Activated T-helper 1 cell treated with anti-CD3 and anti-CD28 coated beads, Interleukin-2, amount 50 U/mL, for 16 hours (primary cell): ENCODE measurements at places on chromosomes 2 and 18.

GRCh38 chr2:239806758-239807434 is 218.2 kb downstream of the NDUFA10 start:
- no peak for DNase-seq

GRCh38 chr2:86039963-86040655 is 65.6 kb downstream of the POLR1A start:
- DNase-seq = no peak

DNA sequence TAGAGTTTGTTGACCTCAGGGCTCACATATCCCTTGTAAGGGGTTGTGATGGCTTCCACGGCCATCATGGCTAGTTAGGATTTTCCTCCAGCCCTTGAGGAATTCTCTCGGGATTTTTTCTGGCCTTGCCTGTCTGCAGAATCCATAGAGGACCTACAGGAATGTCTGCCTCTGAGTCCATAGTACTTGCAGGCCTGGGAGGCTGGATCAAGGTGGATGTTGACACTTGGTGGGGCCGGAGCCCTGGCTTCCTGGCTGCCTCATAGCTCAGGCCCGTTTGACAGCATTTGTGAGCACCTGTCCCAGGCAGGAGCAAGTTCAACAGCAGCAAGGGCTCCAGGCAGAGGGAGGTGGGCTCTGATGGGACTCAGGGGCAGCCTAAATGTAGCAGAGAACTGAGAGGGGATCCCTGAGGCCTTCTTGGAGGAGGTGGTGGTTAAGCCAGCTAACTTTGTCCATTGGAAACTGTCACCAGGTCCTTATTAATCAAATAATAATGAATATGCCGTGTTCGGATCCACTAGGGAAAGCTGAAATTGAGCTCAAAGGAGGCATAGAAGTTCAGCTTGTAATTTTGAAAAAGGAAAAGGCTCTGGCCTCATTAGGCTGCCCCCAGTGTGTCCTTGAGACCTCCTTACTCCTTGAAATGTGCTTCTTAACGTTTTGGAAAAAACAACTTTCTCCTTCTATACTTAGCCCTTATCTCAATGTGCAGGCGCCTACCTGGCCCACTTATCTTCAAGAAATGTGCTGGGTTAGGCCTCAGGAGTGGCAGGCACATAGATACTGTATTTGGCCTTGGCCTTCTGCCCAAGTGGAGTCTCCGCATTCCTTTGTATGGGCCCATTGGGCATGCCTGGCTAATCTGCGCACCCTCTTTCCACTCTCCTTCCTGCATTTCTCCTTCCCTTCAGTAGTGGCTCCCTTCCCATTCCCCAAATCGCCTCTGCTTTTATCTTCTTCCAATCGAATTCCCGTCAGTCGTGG is 66.9 kb downstream of the HPCAL1 start:
- no peak for DNase-seq

GRCh38 chr2:37593694-37594093 is 77.7 kb downstream of the CDC42EP3 start:
- no peak for DNase-seq

DNA sequence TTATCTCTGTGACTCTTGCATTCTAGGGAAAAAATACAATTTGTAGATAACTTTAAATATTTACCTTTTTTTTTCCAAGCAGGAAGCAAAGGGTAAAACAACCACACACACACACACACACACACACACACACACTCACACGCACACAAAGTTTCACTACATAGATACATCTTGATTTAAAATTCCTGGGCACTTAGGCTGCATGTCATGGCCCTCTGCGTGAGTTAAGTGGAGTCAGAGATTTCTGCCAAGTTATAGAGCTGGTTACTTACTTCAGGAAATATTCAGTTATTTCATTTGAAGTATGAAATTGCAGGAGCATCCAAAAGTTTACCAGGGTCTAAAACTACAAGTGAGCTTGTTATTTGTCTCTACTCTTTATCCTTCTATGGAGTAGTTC is 612.0 kb downstream of the IRS1 start:
- no peak for DNase-seq

DNA sequence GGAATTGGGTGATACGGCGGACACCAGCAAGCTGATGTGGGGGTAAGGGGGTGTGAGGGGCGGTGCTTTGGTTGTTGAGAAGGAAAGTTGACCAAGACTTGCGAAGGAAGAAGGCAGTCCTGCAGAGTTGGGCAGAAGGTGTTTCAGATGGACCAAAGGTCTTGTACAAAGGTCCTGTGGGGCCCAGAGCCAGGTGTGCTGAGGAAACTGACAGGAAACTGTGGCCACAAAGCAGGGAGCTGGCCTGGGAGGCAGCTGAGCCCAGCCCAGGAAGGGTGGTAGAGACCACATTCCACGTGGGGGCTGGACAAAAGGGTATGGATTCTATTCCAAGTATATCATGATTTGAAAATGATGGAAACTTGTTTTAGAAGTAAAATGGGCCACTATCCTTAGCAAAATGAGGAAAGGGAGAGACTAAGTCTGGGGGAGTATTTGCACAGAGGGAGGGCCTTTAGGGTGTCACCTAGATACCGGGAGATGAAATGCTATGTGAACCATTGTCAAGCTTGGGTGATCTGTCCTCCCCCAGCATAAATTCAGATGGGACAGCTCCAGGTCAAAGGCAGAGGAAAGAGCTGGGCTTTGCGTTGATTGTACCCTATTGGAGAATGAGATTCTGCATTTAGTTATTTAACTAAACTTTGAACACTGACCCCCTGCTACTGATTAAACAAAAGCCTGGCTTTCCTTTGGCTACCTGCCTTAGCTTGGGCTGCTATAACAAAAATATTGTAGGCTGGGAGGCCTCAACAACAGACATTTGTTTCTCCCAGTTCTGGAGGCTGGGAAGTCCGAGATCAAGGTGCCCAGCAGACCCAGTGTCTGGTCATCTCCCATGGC is 4.3 kb upstream of the EDAR start:
- no peak for DNase-seq

- DNase-seq = no peak
Measured at GRCh38 chr18:69250305-69251151, 150.2 kb upstream of the DOK6 start.

- DNase-seq = no peak
Measured at GRCh38 chr2:136131484-136131960, 13.6 kb upstream of the CXCR4 start.

DNA sequence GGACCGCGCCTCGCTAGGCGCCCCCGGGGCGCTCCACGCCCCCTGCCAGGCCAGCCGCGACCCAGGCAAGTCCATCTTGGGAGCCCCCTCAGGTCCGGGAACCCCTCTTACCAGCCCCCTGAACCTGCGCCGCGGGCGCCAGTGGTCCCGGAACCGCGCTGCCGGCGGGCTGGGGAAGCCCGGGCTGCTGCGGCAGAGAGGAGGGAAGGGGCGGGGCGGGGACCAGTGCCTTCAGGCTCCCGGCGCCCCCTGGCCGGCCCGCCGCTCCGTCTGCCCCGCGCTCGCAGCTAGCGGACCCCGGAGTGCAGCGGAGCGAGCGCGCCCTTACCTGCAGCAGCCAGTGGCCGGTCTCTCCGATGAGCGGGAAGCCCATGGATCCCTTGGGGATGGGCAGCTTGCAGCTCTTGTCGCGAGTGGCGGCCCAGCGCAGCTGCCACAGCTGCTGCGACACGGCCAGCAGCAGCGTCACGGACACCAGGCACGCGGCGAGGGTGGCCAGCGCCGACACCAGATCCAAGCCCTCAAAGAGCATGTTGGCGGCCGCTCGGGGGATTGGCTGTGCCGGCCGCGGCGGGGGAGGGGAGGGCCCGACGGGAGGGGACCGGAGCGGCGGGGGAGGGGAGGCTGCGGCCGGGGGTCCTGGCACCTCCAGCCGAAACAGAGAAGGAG is at the start of gene CYP26B1:
Gene CYP26B1 (minus strand): TSS at position 560 of the 669 bp plus-strand sequence. CDS start 28 bp downstream, at position 532.
- no peak for DNase-seq

DNA sequence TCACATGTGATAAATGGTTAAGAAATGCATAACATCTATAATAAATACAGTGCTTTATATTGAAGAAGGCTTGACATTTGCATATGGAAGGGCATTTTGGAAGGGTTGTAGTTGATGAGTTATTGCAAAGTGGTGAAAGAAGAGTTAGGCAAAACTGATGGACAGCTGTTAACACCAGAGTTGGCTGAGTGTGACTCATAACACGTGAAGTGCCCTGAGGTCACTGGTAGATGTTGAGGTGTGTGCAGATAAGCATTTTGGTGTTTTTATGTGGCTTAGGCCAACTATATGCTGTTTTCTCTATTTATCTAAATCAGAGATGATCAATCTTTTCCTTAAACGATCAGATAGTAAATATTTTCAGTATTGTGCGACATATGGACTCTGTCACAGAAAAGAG is 154.3 kb upstream of the KCNH7 start:
- no peak for DNase-seq

DNA sequence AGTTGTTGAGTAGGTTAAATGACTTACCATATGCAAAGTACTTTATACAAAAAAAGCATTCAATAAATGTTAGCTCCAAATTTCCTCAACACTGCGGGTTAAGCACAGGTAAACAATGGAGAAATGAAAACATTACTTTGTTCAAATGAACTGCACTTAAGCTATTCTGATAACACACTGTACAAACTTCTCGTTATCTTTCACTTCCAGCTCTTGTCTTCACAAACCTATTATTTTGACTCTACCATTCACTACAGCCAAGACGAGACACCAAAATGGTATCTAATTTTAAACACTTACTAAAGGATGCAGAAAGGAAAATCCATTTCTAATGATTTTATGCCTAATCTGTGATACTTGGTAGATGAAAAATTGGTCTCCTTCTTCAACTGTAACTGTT is 43.8 kb downstream of the SLC40A1 start:
- DNase-seq = no peak

GRCh38 chr18:76741346-76741745 is 81.0 kb upstream of the ZNF236 start:
- no peak for DNase-seq

DNA sequence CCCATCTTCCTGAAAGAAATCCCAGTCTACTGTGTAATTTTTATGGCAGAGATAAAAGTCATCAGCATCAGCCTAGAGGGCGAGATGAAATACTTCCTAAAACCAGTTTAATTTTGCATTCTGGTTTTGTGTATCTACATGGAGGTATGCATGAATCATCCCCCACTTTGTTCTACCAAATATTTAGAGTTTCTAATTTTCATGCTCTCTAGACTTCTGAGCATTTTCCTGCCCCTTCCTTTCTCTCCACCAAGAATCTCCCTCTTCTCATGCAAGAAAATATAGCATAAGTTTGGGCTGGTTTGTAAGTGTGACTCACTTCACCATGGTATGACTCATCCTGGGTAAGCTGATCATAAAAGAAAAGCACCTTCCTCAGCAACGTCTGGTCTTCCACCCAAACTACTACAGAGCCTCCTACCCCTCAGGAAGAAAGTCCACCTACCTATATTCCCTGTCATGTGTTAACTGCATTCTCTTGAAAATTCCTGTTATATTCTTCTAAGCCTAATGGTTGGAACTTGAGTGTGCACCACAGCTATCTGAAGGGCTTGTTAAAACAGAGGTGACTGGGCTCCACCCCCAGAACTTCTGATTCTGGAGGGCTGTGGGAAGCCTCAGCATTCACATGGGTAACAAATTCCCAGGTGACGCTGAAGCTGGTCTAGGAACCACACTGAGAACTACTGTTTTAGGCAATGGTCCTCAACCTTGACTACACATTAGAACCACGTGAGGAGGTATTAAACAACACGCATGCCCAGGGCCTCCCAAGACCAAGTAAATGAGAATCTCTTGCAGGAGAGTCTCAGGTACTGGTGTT is 37.4 kb upstream of the RAPGEF4 start:
- DNase-seq = no peak

DNA sequence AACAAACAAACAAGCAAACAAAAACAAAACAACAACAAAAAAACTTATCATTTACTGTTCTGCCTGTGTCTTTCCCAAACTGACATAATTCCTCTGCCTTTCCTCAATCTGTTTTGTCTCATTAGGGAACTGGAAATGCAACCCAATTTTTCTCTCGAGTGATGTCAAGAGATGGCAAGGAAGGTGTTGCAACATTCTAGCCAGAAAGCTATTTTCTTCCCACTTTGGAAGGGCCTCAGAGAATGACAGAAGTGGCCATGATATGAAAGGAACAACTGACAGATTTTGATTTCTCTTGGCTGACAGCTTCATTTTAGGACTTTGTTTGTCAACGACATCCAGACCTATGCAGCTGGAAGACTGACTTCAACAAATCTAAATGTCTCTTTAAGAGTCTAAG is 24.7 kb downstream of the RND3 start:
- no peak for DNase-seq

- no peak for DNase-seq
Measured at GRCh38 chr18:7485616-7486015, 81.5 kb upstream of the PTPRM start.

DNA sequence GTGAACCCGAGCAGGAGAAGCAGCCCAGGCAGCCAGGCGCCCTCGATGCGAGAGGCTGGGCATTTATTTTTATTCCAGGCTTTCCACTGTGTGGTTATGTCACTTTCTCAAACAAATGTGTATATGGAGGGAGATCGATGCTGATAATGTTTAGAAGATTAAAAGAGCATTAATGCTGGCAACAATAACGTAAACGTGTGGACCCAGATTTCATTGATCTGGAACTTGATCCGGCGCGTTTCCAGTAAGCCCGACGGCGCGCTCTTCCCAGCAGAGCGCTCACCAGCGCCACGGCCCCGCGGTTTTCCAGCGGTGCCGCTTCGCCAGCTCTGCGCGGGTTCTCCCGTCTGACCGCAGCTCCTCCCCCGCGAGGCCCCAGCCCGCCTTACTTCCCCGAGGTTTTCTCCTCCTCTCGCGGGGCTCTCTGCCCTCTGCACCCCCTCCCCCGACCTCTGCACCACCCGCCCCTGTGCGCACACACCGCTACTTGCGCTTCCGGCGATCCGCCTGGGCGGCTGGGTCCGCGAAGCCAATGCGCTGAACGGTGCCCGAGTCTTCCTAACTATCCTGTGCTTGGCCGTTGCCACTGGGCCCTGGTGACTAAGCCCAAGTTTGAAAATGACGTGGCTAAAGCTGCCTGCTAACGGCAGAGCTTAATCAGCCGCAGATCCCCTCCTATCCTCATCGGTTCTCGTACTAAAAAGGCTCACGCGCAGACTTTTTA is 6.1 kb downstream of the ONECUT2 start:
- DNase-seq = no peak

GRCh38 chr2:86213056-86213455 is 13.8 kb downstream of the MRPL35 start:
- DNase-seq = no peak

- DNase-seq = no peak
Measured at GRCh38 chr2:29052807-29053206, 21.5 kb downstream of the PCARE start.
